ENCODE measurements at places on chromosomes 3 and 15.

GRCh38 chr3:69566275-69566674, 173.0 kb upstream of the MITF start:
- DNase-seq = no peak

DNA sequence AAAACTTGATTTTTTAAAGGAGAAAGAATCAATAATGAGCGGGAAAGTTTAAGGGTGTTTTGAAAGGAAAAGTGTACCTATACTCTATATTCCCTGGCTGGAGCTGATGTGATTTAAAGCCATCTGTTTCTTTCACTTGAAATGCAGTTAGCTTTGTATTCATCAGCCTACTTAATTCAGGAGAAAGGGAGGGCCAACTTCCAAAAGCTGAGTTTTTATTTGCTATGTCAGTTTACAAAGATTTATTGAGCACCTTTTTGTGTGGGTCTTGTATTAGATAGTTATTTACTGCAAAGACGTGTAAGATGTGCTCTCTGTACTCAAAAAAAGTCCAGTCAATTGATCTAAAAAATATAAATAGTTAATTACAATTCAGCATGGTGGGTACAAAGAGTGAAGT, 176.2 kb upstream of the GOLIM4 start:
- DNase-seq = no peak

GRCh38 chr15:68488290-68488689, 56.3 kb upstream of the ITGA11 start:
- no peak for DNase-seq

DNA sequence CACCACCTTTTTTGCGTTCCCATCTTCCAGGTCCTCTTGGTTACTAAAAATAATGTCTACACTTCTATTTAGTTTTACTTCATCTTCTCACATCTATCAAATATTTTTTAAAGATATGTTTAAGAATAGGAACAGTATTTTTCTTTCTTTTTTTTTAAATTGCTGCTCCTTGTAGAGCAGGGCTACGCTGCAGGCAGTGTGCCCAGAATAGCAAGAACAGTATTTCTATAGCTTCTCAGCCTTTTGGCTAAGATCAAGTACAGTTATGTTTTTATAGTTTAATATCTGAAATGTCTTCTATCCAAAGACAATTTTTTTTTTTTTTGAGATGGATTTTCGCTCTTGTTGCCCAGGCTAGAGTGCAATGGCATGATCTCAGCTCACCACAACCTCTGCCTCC, 73.0 kb downstream of the MYO9A start:
- no peak for DNase-seq

- DNase-seq = no peak
Observed at GRCh38 chr3:178583963-178584575, 47.8 kb downstream of the KCNMB2 start.

- DNase-seq = no peak
Observed at GRCh38 chr3:8959668-8960067, 3.6 kb downstream of the RAD18 start.

- no peak for DNase-seq
Observed at GRCh38 chr3:73863546-73864079, 238.9 kb upstream of the PDZRN3 start.

DNA sequence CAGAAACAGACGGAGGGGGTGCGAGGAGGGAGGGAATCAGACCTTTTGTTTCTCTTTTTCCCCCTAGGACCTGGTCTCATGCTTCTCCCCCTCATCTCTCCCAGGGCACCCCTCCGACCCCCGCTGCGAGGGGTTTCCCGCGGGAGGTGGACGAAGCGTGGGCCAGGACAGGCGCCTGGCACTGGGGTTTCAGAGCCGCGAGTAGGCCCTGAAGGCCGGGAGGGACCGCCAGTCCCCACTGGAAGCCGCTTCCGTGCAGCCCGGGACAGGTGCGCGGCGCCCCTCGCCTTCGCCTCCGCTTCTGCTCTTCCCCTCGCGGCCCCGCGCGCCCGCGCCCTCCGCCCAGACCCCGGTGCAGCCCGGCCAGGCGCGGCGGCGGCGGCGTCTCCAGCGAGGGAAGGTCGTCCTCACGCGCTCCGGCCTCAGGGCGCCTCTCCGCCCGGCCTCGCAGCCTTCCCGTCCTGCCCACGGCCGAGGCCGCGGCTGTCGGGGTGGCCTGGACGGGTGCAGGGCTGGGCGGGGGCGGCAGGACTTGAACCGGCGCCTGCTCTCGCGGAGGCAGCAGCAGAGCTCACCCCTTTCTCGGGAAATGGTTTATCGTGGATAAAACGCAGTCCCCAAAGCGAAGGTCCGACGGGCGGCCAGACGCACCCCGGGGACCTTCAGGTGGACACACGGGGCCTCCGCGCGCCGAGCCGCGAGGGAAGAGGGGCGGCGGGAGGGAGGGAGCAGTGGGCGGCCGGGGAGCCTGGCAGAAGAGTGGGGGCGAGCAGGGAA, 31.5 kb upstream of the ADAMTS17 start:
- no peak for DNase-seq

DNA sequence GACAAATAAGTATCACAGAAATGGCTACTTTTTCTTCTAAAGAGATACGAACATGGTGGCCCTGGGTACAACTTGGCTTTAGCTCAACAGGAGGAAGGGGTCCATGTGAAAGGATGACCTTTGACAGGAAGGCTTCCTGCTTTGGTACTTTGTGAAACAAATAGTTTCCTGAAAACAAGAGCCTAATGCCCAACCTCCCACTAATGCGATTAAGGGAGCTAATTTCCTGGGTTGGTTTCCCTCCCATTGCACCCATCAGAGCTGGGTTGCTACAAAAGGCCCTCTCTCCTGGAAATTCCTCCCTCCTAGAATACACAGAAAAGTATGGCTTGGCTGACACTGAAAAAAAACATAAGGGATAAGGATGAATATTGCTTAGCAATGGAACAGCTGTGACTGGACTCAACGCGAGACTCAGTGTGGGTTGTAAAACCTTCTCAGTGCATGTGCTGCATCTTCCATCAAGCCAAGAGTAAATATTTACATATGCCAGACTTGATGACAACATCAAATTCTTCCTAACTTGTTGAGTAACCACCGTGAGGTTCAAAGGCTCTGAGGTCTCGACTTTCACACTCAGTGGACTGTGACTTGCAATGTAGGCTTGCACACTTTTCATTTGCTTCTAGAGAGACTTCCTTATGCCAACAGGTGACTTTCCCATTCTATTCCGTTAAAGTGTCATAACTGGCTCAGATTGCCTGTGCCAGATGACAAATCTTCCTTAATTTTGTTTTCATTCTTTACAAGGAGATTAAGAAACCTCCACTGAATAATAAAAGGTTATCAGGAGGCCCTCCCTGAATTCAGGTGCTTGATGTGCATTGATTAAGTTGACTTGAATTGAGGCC, 60.1 kb downstream of the ADAMTS9 start:
- no peak for DNase-seq

- no peak for DNase-seq
Observed at GRCh38 chr3:141094790-141095545, 43.8 kb downstream of the SPSB4 start.

DNA sequence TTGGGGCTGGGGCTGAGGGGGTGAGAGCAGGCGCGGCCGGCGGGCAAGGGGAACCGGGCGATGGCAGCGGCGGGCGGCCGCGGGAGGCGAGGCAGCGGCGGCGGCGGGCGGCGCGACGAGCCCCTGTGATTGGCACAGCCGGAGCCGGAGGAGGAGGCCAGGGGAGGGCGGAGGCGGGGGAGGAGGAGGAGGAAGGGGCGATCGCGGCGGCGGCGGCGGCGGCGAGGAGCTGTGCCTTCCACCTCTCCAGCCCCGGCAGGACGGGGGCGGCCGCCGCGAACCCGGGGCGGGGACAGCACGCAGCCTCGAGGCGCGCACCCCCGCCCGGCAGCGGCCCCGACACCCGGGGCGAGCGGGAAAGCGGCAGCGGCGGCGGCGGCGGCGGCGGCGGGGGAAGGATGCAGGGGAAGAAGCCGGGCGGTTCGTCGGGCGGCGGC, at the start of gene SLCO3A1:
SLCO3A1 (plus strand) TSS at position 198 of the 437 bp plus-strand sequence.
- DNase-seq = peak; percentile 55

Measured in NCI-H187 (cell line).